Activated naive CD8-positive, alpha-beta T cell treated with anti-CD3 and anti-CD28 coated beads for 36 hours (primary cell): ENCODE measurements at places on chromosomes 4 and X. TPM values are rescaled to one million over a fixed set of nuclear protein-coding genes. Genes with fewer than 3 reads are reported as not detected.

The PROM1 gene
- total RNA-seq = 0.56 TPM

The CCDC158 gene
- not detected for total RNA-seq

The GLUD2 gene
- total RNA-seq = 0.21 TPM

The PALLD gene
- total RNA-seq = 0.94 TPM

The ARSJ gene
- not detected for total RNA-seq

The PABPC1L2A gene
- not detected for total RNA-seq

The BANK1 gene
- total RNA-seq = 1.3 TPM

The MAGEC3 gene
- not detected for total RNA-seq

The HGFAC gene
- not detected for total RNA-seq

The SYP gene
- total RNA-seq = 4.4 TPM

The ZNF185 gene
- total RNA-seq = 1.5 TPM

The PAGE5 gene
- not detected for total RNA-seq

The HTRA3 gene
- total RNA-seq = not detected

DNA sequence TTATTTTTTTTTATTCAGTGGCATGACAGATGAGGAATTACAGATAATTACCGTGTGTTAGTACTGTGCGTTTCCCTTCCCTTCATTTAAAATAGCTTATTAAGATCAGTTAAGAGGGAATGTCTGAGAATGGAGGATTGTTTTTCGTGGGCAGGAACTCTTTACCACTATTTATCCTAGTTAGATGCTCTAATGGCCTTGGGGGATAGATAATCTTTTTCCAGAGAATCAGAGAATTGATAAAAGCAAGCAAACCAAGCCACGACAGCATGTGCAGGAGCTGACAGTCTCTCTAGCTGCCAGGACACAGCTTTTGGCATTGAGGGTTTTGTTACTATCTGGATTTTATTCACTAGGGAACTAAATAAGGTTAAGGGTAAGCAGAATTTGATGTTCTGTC, 128.7 kb downstream of the DCLK2 start:
- no peak for DNase-seq

GRCh38 chrX:40855411-40855810, 120.1 kb upstream of the MED14 start:
- no peak for DNase-seq

DNA sequence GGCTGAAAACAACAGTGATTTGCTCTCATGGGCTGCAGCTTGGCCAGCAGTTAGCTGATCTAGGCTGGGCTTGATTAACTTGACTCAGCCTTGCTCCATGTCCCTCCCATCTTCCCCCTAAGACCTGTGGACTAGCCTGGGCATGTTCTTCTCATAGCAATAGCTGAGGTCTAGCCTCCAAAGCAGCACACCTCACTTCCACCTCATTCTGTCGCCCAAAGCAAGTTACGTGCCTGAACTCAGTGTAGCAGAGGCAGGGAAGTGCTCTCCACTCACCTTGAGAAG, 62.2 kb downstream of the EVC start:
- DNase-seq = no peak

GRCh38 chr4:163697121-163697520, 202.6 kb downstream of the TMA16 start:
- DNase-seq = no peak

DNA sequence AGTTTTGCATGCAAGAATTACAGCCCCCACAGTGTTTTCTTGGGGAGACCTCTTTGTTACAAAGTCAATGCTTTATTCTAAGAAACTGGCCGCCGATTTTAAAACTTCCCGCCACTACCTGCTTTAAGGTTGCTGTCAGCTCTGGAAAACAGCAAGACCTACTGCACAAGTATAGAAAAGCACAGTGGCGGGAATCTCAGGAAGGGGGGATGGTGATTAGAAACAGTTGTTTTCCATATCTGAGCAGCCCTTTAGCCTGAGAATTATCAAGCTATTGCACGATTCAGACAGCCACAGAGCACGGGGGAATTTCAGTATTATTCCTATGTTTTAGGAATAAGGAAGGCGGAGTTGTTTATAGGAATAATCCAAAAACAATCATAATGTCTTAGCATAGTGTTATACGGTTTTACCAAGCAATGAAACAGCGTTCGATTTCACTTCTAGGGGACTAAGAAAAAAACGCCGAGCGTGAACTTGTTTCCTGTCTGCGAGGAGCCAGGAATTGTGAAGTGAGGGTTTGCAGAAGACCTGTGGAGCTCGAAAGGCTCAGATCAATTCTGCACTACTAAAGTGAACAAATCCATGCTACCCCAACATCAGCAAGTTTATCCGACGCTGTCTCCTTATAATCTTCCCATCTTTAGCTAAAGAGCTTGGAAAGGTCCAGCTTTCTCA, 81.3 kb downstream of the HMGN5 start:
- no peak for DNase-seq

DNA sequence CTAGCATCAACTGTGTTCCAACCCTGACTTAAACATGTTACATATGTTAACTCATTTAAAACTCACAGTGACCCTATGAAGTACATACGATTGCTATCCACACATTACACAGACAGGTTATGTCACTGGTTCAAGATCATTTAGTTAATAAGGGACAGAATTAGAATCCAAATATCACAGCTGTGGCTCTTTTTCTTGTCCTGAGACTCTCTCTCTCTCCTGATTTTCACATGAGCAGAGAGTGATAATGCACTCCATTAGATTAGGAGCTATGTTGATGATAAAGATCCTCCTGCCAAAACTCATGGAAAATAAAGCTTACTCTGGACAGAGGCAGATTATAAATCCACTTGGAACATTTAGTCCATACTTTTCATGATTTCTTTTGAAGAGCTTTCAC, 408.3 kb downstream of the PPARGC1A start:
- DNase-seq = no peak

DNA sequence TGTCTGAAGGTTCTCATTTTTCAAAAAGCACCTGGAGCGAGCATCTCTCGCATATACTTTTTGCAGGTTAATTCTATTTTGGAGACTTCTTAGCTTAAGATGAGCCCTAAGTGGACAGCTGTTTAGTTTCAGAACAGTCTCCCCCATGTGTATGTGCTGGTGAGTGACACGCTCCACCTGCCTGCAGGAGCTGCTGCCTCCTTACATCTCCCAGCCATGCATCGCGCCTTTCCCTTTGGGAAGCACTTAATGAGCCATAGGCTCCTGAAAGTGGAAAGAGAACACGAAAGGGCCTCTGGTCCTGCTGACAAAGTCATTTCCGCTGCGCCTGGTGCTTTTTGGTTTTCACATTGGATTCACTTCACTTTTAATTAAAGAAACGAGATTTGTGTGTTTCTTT, 56.1 kb downstream of the TRIML2 start:
- DNase-seq = no peak

GRCh38 chr4:131499141-131499873, 1649.8 kb upstream of the PCDH10 start:
- no peak for DNase-seq

DNA sequence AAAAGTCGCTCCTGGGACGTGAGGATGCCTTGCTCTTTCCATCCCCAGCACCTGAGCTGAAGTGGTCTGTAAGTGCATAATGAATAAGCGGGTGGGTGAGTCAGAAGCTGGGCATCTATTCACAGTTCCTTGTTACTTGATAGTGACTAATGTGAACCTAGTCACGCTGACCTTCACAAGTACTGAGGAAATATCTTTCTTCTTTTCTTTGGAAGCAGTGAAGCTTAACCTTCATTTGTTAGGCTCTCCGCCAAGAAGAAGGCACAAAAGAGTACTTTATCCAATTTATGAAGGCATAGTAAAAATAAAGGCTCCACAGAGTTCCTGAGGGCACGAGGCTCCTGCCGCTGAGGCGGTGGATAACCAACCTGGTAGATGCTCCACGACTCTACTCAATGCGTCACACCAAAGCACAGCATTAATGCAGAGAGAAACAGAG, 475.7 kb upstream of the SLIT2 start:
- DNase-seq = no peak

GRCh38 chrX:14801136-14801535, 71.7 kb downstream of the FANCB start:
- no peak for DNase-seq

- DNase-seq = no peak
Observed at GRCh38 chr4:176778063-176778462, 14.7 kb downstream of the VEGFC start.

GRCh38 chr4:168900080-168900479, 110.0 kb downstream of the CBR4 start:
- DNase-seq = no peak

DNA sequence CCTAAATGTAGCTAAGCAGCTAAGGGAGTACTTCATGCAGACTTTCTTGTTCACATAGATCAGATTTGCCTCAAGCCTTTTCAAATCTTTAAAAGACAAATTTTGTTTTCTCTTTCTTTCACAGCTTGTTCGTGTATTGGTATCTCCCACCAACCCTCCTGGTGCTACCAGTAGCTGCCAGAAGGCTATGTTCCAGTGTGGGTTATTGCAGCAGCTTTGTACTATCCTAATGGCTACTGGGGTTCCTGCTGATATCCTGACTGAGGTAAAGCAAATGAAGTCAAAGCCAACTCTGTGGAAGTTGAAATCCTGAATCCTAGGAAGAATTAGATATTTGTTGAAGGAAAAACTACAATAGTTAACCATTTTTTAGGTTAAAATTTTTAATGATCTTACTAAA, 62.6 kb downstream of the USO1 start:
- no peak for DNase-seq

GRCh38 chr4:34636623-34637022, 1607.7 kb downstream of the ARAP2 start:
- DNase-seq = no peak

GRCh38 chrX:153387987-153388721, 13.0 kb downstream of the PNMA6E start:
- no peak for DNase-seq

DNA sequence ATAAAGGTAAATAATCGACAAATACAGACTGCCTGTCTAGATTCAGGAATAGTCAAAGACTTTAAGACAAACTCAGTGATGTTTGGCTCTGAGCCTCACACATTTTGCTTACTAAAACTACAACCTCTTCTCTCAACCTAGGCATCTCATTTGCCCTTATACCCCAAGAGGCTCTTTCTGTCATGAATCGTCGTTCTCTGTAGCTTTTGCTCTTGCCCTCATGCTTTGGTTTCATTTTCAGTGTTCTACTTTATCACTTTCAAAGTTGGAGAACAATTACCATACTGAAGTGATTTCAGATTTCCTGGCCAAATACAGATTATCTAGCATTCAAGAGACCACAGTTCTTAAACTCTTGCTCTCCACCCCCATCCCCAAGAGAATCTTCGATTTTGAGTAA, 114.1 kb upstream of the RAP2C start:
- DNase-seq = no peak

- DNase-seq = no peak
Observed at GRCh38 chrX:51889851-51890250, 3.6 kb upstream of the MAGED1 start.

GRCh38 chrX:19740744-19741143, 146.7 kb downstream of the SH3KBP1 start:
- no peak for DNase-seq

DNA sequence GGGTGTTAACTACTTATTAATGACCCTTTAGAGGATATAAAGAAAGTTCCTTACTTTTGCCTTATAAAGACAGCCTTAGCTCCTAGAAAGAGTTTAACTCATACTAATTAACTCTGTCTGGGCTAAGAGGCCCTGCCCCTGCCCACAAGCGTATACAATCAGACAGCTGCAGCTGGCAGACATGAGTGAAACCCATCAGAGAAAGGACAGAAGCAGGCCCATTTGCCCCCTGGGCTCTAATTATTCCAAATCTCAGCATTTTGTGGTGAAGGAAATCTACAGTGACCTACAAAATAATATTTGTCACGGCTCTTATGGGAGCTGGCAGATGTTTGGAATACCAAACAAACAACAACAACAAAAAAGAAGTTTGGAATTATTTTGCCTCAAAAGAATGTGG, 71.8 kb downstream of the CHRDL1 start:
- no peak for DNase-seq

- DNase-seq = no peak
Observed at GRCh38 chr4:150768497-150768896, 186.5 kb downstream of the MAB21L2 start.

DNA sequence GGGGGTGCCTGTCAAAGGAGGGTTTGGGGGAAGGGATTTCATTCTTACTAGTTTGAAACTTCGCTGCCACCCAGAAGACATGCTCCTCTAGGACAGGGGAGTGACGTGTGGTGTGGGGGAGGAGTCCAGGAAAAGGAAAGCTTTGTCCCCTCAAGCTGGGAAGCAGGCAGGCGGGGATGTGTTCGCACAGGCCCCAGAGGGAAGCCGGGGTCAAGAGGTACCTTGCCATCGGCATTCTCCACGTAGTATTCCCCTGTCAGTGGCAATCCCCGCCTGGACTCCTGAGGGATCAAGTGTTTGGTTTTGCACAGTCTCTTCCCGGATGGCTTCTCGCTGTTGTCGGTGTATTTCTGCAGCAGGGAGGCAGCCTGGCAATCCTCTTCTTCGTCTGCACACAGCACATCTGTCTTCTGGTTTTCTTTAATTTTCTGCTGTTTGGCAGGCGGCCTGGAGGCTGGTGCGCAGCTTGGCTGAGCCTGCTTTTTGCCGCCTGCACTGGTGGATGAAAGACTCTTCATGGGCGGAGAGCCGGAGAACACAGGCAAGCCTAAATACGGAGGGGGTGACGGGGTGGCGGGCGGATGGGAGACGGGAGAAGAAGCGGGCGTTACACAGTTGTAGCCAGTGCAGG, 35.1 kb downstream of the BCOR start:
- DNase-seq = no peak

GRCh38 chrX:40007131-40007755, 90.5 kb downstream of the BCOR start:
- no peak for DNase-seq

DNA sequence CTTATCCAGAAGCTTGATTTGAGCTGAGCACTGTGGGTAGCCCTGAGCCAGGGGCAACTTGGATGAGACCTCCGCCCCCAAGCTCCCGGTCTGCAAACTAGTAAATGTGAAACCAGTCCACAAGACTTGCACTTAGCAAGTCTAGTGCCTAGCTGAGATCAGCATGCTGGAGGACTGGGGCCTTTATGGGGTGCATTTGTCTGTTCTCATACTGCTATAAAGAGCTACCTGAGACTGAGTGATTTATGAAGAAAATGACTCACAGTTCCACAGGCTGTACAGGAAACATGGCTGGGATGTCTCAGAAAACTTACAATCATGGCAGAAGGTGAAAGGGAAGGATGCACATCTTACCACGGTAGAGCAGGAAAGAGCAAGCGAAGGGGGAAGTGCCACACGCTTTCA, 42.1 kb upstream of the HOPX start:
- peak; percentile 7 for DNase-seq

- no peak for DNase-seq
Observed at GRCh38 chr4:75880278-75880677, 22.0 kb downstream of the PPEF2 start.

- DNase-seq = no peak
Observed at GRCh38 chr4:9143421-9144080, 26.7 kb upstream of the FAM90A26 start.
